Esophagus muscularis mucosa (tissue), 4 donors: ENCODE measurements at places on chromosomes 11 and 22.

- peak; percentile 97 for DNase-seq
These were observed 9.7 kb upstream of the AHNAK start for GRCh38 chr11:62556108-62556874.

DNA sequence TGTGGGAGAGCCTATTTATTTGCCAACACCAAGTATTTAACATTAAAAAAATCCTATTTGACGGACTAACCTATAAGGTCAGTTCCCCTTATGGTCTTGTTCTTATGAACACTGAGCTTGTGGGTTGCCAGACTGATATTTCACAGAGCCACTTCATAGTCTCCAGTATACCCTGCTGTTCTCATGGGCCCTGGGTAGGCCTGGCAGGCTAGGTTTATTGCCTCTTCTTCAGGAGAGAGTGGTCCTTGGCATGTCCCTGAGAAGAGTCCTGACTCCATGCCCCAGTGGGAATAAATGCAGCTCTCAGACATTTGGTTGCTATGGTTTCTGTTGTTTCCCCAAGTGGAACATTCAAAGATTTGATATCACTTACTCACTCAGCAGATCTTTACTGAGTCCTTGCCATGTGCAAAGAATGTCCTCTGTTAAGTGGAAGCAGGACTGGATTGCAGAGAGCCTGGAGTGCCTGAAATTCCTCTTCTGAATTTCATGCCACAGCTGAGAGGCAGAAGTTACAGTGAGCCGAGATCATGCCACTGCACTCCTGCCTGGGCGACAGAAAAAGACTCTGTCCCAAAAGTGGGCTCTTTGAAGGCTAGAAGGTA is 15.7 kb downstream of the SLC5A1 start:
- no peak for DNase-seq

GRCh38 chr11:95605271-95605940 is 184.2 kb downstream of the FAM76B start:
- no peak for DNase-seq

DNA sequence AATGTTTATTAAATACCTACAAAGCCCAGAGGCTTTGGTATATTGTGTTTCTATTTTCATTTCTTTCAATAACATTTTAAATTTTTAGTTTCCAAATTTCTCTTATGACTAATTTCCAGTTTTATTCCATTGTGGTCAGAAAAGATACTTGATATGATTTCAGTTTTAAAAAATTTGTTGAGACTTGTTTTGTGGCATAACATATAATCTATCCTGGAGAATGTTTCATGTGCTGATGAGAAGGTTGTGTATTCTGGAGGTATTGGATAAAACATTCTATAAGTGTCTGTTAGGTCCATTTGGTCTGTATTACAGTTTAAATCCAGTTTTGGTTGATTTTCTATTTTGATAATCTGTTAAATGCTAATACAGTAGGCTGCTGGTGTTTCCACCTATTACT is 9.8 kb upstream of the RAG1 start:
- DNase-seq: no peak

GRCh38 chr22:20981787-20982562 is at the start of gene LZTR1:
Gene LZTR1 (plus strand): TSS chr22:20982297. CDS start chr22:20982372, 75 bp downstream.
- DNase-seq: peak; percentile 93

DNA sequence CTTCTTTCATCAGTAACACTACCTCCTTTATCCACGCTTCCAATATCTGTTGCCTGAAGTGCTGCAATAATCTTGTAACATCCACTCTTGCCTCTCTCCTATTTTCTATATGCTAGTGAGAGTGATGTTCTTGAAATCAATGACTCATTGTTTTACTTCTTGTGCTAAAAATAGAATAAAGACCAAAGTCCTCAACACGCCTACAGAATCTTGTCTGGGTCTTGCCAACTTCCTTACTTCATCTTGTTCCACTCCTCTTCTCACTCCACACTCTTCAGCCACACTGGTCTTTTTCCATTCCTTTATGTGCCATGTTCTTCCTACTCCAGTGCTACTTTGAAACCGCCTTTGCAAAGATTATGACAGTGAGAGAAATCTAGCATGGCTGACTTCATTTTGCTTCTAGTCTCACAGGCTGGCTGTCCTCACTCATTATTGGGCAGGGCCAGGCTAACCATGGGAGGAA is 136.4 kb downstream of the CCDC81 start:
- DNase-seq: no peak

GRCh38 chr11:44726283-44727113 is at the start of gene TSPAN18:
Gene TSPAN18 (plus strand): TSS chr11:44726962. CDS start chr11:44906417, 179,455 bp downstream.
- no peak for DNase-seq

- DNase-seq: no peak
These were observed 13.4 kb downstream of the RAB36 start for GRCh38 chr22:23158516-23159290.

DNA sequence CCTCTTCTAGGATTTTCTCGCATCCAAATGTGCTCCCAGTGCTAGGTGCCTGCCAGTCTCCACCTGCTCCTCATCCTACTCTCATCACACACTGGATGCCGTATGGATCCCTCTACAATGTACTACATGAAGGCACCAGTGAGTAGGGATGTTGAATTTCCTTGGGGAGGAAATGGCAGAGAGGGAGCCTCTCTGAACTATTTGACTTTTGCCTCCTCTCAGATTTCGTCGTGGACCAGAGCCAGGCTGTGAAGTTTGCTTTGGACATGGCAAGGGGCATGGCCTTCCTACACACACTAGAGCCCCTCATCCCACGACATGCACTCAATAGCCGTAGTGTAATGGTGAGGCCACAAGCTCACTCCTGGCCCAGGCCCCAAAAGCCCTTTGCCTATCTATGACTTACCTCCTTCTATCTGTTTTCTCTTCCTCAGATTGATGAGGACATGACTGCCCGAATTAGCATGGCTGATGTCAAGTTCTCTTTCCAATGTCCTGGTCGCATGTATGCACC is 2.5 kb downstream of the TAF10 start:
- DNase-seq: no peak

DNA sequence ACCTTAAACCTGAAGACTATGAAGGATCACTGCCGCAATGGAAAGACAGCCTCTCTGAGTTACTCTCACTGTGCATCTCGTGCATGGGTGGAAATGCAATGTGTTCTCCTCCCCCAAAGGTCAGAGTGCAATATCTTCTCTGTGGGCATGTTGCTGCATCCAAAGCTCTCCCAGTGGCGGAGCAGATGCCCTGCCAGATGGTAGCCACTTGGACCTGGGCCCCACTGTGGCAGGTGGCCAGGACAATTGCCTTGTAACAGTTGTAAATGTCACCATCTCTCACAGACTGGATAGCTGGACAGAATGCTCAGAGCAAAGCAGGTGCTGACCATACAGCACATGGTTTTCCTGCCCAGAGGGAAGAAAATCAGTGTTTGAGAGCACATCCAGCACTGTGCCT is 542.0 kb downstream of the FAM181B start:
- no peak for DNase-seq
